ENCODE measurements at places on chromosomes 11 and 22. TPM values are rescaled to one million over a fixed set of nuclear protein-coding genes. Genes with fewer than 3 reads are reported as not detected.

DNA sequence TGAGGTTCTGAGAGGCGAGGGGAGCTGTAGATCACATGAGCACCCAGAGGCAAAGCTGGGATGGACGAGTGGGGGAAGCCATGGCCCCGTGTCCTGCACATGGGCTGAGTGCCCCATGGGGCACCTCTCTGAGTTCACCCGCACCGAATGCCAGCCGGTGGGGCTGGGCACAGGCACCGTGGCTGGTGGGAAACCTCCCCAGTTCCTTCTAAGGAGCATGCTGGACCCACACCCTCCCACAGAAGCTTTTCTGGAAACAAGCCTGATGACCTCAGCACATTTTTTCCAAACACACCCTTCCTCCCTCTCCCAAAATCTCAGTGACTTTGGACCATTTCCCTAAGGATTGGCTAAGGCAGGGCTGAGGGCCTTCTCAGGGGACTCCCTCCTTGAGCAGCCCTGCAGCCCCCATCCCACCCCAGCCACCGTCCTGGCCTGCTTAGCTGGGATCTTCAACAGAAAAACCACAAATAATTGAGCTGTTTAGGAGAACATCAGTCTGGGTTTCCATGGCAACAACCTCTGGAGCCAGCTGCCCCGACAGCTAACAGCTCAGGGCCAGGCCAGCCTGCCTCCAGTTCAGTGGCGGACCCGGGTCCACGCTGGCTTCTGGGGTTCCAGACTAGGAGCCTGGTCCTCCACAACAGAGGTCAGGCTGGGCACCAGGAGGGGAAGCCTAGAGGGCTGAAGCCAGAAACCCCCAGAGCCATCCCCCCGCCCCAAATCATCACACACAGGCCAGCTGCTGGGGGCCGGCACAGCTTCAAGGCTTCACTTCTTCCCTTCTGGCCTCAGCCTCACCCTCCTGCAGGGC, 18.1 kb upstream of the LINC01488 start:
- no peak for DNase-seq

- DNase-seq: no peak
These were observed 1301.3 kb downstream of the FAM181B start for GRCh38 chr11:81432333-81432732.

DNA sequence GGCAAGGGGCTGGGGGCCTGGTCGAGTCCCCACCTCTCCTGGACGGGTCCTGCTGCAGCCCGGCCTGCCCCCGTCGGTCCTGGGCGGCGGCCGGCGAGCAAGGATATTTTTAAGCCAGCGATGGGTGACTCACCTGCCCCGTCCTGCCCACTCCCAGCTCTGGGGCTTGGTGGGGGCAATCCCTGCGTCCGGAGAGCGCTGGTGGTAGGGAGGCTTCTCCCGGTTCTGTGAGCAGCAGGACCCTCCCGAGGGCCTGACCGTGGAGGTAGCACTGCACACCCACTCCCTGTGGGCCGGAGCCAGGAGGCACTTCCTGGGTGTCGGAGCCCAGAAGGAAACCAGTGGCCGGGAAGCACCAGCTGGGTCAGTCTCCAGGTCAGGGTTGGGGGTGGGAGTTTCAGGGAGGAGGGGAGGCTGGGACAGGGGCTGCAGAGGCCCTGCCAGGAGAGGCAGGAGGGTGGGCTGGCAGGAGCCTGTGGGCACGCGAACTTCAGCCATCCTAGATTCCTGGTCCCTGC, 467 bp downstream of the EPS8L2 start:
- DNase-seq: no peak

DNA sequence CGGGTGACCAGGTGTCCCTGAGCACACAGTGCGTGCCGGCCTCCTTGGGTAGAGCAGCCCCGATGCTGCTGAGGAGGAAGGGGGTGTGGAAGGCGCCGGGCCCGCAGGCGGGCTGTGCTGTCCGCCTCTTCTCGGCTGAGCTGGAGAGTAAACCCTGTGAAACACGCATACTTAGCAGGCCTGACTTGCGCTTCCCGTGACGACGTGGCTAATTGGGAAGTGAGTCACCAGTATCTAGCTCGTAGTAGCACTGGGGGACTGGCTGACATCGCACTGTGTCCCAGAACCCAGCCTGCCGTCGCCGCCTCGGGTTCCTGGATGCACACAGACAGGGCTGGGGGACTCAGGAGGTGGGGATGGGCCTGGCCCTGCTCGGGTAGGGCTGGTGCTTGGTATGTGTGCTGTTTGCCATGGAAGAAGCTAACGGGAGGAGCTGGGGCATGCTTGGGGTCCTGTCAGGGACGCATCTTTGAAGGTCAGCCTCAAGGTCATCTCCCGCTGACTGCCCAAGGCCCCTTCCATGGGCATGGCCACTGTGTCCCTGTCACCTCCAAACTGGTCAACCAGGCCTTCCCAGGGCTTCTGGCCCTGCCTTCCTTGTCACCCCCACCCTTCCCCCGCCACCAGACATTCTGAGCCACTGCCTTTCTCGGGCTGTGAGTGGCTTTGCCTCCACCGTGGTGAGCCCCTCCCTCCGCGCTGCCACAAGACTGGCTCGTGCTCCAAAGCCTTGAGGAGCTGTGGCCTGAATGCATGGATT, 1327.0 kb downstream of the BRD1 start:
- no peak for DNase-seq

DNA sequence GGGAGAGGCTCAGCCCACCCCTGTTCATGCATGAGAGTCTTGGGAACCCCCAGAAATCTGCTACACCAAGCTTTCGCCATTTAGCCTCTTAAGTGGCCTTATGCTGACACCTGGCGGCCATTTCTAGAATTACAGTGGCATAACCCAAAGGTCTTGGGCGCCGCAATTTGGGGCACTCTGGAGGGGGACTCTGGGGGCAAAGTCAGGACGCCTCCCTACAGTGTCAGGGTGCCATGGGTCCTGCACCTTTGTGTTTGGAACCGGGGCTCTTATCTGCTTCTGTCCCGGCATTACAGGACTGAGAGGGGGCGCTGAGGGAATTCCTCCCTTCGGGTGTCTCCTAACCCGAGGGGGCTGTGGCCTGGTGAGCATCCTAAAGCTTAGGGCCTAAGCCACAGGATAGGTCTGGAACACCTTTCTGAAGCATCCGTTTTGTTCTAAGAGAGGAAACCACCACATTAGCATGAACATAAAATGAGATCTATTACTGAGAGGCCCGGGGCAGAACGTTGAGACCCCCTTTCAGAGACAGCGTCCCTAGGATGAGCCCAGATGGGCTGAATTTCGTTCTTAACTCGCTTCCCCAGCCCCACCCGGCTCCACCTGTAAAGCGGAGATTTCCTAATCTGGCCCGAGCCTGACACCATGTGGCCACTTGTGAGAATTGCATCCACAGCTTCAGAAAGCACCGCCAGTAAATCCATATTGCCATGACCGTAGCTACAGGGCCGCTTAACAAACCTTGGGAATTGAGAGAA, 9.3 kb downstream of the INS start:
- DNase-seq: peak; percentile 75

- DNase-seq: peak; percentile 11
These were observed 10.6 kb upstream of the IFTAP start for GRCh38 chr11:36583667-36584066.

DNA sequence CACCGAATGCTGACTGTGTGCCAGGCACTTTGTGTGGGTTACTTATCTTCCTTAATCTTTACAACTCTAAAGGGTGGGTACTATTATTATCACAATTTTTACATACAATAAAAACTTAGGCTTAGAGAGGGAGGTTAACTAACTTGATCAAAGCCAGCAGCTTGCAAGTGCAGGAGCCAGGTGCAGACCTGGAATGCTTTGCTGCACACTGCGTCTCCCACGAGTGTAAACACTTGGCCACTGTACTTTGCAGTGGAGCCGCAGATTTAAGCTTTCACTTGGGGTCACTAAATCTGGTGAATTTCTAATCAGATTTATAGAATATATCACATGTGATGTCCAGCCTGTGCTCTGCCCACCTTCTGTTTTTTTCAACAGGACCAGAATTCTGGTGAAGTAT, 36.7 kb downstream of the AMOTL1 start:
- no peak for DNase-seq

Gene UCP2
- 0.63 TPM for total RNA-seq

Gene FBLN1
- total RNA-seq: 10.1 TPM

Gene OR5P2
- total RNA-seq: not detected
